ENCODE measurements at places on chromosomes 2 and 18. TPM values are rescaled to one million over a fixed set of nuclear protein-coding genes. Genes with fewer than 3 reads are reported as not detected.
A peak's percentile ranks its signal among the peaks of the same experiment; 100 is the strongest.

DNA sequence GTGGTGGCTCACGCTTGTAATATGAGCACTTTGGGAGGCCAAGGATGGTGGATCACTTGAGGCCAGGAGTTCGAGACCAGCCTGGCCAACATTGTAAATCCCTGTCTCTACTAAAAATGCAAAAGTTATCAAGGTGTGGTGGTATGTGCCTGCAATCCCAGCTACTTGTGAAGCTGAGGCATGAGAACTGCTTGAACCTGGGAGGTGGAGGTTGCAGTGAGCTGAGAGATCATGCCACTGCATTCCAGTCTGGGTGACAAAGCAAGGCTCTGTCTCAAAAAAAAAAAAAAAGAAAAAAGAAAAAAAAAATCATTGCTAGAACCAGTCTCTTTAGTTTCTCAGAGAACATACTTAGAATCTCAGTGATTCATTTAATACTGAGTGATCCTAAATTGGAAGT, 217.1 kb downstream of the DYM start:
- no peaks in the 10 kb centered on the region for H3K27me3 ChIP-seq
- H3K4me3 ChIP-seq: no peak overlapping the region
- DNase-seq: no peak
- peaks cover 8% of the 10 kb centered on the region for H3K4me1 ChIP-seq

- H3K27ac ChIP-seq: no peak overlapping the region
- H3K36me3 ChIP-seq: no peaks in the 10 kb centered on the region
- DNase-seq: no peak
- no peak overlapping the region for H3K4me3 ChIP-seq
- H3K4me1 ChIP-seq: no peaks in the 10 kb centered on the region
Measured at GRCh38 chr2:81436256-81436655, 1131.7 kb upstream of the LRRTM1 start.

GRCh38 chr2:205850611-205851010, 168.3 kb downstream of the NRP2 start:
- H3K27ac ChIP-seq: no peak overlapping the region
- H3K36me3 ChIP-seq: no peaks in the 10 kb centered on the region
- H3K4me1 ChIP-seq: peaks cover 12% of the 10 kb centered on the region
- no peak for DNase-seq
- no peak overlapping the region for H3K4me3 ChIP-seq

DNA sequence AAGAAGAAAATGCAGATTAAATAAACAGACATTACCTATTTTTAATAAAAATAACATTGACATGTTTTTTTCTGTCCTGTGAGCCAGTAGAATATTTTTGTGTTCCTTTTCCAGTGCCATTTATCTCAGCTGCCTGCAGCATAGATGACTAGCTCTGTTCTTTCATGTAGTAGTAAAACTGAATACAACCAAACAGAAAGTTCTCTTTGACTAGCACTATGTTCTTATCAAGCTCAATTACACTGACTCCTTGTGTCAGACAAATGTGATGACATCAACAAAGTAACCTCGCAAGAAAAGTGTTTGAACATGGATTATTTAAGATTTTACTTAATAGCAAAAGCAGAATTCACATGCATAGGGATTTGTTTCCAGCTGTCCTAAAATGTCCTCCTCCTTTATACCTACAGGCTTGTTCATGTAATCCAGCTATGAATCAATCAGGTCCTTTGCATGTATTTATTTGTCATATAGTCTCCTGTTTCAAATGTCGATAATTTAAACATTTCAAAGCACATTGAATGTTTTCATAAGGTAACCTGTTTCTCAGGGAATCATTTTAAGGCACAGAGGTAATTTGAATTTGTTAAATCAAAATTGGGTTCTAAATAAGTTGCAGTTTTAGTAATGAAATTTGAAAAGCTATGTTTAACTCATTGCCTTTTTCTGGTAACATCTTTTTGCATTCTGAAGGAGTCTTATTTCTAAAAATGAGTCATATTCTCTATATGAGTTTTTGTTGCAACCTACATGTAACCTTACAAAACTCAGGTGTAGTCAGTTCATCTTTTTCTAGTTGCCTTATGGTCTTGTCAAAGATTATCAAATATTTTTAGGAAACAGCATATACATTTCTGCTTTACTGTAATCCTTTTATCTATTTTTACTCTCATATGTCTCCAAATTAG, 215.3 kb upstream of the GULP1 start:
- H3K4me1 ChIP-seq: no peaks in the 10 kb centered on the region
- DNase-seq: no peak
- no peaks in the 10 kb centered on the region for H3K27me3 ChIP-seq
- H3K27ac ChIP-seq: no peak overlapping the region

DNA sequence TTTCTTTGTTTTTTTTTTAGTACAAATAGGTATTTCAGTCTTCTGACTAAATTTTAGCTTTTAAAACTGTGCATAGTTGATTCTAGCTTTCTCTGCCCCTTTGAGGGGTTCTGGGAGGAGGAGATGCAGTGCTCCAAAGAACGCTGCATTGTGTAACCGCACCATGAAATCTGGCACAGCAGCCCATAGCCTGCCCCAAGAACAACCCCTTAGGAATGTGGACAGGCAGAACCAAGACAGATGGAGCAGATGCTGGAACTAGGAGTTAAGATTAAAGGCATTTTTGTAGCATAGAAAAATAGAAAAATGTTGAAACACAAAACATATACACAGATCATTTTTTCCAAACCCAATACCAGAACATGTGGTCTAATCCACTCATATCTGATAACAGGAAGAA, 187.5 kb downstream of the SCG2 start:
- peak overlapping the region; percentile 55 for H3K27ac ChIP-seq
- no peaks in the 10 kb centered on the region for H3K4me1 ChIP-seq
- no peak overlapping the region for H3K4me3 ChIP-seq

The ITGA6 gene
- 16.7 TPM for polyA plus RNA-seq

The SCG2 gene
- 23.0 TPM for polyA plus RNA-seq

The AQP4 gene
- polyA plus RNA-seq: 4.9 TPM

Measured in hepatocyte (in vitro differentiated cells).